Stimulated activated CD8-positive, alpha-beta memory T cell treated with anti-CD3 and anti-CD28 coated beads, Interleukin-12 subunit alpha, Interleukin-12 subunit beta, amount 100 ng/mL, for 1 hour (primary cell): ENCODE measurements at places on chromosomes 5 and 9.
A peak's percentile ranks its signal among the peaks of the same experiment; 100 is the strongest.

DNA sequence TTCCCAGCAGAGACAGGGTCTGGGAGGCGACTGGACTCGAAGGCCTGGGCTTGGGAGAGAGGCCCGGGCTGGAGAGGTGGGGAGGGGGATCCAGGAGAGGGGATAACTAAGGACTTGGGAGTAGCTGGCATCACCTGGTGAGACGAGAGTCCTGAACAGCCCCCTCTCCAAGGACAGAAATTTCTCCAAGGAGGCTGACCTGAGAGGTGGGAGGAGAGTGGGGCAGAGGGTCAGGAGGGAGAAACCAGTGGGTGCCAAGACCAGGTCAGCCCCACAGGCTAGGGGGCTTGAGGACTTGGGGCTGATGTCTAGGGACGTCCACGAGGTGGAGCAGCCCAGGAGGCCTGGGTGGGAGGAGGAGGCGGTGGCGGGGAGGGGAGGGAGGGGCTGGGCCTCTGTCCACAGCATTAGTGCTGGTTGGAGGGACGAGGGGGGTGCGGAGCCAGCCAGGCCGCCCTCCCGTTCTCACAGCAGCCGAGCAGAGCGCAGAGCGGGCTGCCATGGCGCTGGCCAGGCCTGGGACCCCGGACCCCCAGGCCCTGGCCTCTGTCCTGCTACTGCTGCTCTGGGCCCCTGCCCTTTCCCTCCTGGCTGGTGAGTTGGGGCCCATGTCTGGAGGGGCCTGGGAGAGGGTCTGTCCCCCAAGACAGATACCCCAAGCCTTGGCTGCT, at the start of gene CRB2:
TSS of gene CRB2 (plus strand) at position 437 of the 671 bp plus-strand sequence. CDS start at position 501, 64 bp downstream.
- DNase-seq: no peak

- no peak for DNase-seq
Observed at GRCh38 chr9:129544761-129545160, 76.1 kb downstream of the C9orf50 start.

DNA sequence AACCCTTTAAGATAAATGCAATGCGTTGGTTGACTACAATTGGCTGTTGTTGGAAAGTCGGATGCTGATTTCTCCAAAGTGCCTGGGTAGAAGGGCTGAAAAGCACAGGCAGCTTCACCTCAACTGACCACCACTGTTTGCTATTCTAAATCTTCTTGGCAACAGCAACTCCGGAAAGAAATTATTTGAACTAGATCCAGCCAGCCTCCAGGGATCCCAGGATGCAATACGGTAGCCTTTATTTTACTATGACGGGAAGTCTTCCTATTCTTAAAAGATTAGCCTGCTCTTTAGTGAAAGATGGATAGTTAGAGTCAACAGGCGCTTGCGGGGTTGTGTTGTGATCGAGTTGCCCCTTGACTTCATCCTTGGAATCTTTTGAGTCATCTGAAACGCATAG, 78.6 kb upstream of the KLF9 start:
- DNase-seq: no peak

DNA sequence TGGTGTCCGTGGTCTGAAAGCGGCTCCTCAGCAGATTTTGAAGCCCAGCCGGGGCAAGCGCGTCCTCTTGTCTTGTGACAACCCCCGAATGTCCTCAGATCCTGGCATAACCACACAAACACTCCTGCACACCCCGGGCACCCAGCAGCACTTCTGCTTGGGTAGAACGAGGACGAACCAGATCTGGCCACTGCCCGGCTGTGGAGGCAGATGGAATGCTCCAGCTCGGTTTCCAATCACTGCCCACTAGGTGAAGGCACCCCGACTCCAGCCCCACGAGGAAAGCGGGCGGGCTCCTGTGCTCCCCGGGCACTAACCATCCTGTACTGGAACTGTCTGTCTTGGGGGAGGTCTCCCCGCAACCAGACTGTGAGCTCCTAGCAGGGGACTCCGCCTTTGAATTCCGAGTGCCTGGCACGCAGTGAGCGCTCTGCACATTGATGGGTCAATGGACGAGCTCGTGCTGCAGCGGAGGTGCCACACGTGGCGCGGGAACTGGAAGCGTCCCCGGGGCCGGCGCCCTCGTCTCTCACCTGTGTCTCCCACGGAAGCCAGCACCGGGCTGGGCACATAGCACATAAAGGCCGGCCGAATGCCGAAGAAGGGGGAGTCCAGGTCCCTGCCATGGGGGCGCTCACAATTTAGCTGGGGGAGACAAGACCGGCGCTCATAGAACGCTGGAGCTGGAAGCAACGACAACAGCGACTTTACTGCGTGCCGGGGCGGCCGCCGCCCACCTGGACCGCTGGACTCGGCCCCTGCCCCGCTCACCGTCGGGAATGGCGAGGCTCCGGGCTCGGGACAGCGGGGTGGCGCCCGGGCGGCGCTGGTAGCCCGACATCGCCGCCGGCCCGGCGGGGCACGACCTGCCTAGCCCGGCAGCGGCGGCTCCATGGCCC, 608 bp downstream of the ENTR1 start:
- DNase-seq: no peak

DNA sequence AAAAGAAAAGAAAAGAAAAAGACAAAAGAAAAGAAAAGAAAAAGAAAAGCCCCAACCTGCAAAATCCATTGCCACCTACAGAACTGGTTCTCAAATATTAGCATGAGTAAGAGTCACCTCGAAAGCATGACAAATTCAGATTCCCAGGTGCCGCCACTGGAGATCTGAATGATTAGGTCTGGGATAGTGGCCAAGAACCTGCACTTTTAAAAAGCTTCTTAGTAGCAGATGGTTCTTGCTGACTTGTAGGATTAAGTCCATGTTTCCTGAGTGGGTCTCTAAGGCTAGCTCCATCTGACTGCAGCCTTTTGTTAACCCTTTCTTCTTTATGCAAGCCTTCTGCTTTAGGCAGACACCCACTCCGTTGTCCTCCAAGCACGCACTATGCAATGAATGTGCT, 178.5 kb upstream of the CDH18 start:
- no peak for DNase-seq

DNA sequence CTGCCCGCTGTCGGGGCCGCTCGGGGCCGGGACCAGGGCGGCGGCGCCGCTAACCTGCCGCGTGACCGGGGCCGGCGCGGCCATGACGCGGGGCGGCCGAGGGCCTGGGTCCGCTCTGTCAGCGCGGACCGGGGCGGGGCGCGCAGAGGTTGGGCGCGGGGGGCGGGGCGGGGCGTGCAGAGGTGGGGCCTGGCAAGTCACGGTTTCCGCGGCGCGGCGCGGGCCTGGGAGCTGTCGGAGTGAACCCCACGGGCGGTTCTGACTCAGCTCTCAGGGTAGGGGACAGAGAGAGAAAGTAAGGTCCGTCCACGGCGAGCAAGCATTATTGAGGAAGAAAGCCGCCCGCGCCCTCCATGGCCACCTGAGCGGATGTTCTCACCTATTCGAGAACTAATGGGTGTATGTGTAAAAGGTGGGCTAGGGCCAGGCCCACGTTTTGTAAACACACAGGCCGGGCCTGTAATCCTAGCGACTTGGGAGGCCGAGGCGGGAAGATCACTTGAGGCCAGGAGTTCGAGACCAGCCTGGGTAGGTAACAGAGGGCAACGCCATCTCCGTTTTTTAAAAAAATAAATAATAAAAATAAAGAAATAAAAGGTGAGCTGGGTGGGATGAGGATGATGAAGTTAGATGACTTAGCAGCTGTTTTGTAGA, at the start of gene PRXL2C:
TSS of gene PRXL2C (minus strand) at position 120 of the 654 bp plus-strand sequence. CDS start at position 84, 36 bp downstream.
- DNase-seq: peak; percentile 77

- no peak for DNase-seq
Observed at GRCh38 chr5:157216391-157217142, 35.9 kb downstream of the ITK start.

DNA sequence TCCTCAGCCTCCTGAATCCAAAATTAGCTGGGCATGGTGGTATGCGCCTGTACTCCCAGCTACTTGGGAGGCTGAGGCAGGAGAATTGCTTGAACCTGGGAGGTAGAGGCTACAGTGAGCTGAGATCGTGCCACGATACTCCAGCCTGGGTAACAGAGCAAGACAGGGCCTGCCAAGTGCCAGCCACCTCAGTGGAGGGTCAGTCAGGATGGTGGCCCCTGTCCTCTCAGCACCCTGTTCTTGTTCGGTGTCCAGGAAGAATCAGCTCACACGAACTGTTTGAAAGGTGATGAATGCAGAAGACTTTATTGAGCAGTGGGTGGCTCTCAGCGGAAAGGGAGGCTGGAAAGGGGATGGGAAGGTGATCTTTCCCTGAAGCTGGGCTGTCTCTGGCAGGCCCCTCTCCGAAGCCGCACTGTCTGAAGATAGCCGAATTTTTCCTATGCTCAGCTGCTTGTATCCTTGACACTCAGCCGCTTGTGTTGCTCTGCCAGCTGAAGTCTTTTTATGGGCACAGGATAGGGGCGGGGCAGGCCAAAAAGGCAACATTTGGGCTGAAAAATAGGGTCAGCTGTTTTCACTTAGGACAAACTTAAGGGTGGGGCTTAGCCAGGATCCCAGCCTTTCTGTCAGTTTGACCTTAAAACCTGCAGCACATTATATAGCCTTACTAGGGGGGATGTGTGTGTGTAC, 50.9 kb downstream of the UBE2R2 start:
- DNase-seq: no peak

DNA sequence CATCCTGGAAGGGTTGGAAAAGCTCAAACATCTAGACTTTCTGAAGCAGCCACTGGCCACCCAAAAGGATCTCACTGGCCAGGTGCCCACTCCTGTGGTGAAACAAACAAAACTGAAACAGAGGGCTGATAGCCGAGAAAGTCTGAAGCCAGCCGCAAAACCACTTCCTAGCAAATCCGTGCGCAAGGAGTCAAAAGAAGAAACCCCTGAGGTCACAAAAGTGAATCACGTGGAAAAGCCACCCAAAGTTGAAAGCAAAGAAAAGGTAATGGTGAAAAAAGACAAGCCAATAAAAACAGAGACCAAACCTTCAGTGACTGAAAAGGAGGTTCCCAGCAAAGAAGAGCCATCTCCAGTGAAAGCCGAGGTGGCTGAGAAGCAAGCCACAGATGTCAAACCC, 87.6 kb downstream of the MAP1B start:
- no peak for DNase-seq

DNA sequence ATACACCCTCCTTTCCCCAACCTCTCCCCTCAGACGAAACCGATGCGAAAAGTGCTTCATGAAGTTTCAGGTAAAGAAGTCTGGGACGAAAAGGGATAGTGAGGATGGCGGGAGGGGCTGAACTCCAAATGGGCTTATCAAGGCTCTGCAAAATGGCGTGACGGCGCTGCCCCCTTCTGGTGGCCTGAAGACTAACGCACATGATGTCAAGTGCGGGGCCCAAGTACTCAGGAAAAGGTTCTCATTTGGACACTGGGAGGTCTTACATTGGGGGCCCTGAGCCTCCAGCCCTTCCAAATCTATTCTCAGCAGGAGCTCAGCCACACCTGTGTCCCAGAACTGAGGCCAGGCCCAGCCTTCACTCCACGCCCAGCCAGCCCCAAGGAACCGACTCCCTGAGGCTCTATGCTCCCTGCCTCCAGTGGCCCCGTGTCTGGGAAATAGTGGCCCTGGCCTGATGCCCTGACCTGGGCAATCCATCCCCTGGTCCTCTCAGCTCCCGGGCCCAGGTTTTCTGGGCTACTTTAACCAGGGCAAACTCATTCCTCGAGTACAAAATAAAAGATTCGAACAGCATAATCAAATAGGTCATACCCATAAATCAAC, 119.9 kb downstream of the KCNIP1 start:
- no peak for DNase-seq

DNA sequence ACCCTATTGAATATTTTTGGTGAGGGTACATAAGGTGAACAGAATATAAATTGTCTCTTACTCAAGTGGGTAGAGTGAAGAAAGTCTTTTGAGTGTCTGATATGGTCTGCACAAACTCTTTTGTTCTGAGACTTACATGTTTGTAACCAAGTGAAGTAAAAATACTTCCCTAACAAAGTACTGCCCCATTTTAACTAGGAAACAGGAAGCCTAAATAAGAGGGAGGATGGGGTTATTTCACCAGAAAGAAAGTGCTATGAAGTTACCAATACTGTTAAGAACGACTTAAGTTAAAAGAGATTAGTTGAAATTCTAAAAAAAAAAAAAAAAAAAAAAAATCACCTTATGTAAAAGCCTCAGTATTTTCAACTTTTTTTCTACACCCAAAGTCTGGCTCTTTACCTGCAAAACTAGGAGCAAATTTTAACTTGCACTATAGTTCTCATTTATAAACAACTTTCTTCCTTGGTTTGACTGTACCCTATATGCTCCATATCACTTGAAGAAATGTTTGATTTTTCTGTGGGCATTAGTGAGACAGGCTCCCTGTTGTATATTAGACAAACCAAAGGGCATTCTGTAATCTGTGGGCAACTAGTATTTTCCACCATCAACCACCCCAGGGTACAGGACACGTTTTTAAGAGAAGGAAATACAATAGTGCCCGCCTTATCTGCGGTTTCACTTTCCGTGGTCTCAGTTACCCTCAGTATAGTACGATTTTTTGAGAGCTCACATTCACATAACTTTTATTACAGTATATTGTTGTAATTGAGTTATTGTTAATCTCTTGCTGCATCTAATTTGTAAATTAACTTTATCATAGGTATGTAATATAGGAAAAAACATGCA, 127.7 kb downstream of the NR3C1 start:
- no peak for DNase-seq

- DNase-seq: no peak
Observed at GRCh38 chr5:142716963-142717362, 31.1 kb upstream of the FGF1 start.

GRCh38 chr5:44770780-44771717, 37.7 kb upstream of the MRPS30 start:
- DNase-seq: no peak

- no peak for DNase-seq
Observed at GRCh38 chr9:2663461-2664173, 42.0 kb downstream of the VLDLR start.

DNA sequence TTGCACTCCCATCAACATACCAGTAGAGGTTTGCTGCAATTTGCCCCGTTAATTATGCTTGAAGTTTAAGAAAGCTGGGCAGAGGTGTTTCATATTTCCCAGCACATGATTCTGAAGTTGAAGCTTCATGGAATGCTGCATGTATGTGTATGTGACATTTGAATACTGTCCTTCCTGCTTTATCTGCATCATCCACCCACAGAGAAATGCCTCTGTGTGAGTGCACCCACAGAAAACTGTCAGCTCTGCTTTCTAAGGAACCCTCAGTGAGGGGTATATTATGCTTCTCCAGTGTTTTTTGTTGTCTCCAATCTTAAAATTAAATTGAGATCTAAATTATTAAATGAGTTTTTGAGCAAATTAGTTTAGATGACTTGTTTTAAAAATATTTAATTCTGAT, 358.1 kb upstream of the PIK3R1 start:
- DNase-seq: no peak

DNA sequence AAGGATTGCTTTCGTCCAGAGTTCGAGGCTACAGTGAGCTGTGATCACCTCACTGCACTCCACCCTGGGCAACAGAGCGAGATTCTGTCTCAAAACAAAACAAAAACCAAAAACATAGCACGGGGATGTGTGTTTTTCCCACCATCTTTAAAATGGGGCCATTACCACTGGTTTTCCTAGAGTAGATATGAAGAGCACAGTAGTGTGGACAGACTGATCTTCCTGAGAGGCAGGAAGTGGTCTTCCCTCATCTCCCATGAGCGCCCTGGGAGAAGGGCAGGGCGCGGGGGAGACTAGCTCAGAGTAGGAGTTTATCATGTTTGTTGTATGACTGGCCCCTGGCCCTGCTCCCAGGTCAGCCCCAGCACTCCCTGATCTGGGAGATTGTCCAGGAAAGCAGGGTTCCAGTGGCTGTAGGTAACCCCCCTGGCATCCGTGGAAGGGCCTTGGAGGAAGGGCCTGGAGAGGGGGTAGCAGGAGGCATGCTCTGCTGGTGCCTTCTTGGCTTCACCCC, 2.3 kb downstream of the SUSD3 start:
- DNase-seq: no peak
